ENCODE measurements at places on chromosomes 1 and 21.

- no peak for DNase-seq
Measured at GRCh38 chr1:54267815-54268761, 68.1 kb downstream of the MRPL37 start.

- no peak for DNase-seq
Measured at GRCh38 chr21:44062380-44062779, 44.8 kb upstream of the PWP2 start.

- no peak for DNase-seq
Measured at GRCh38 chr1:17527036-17527914, 12.2 kb upstream of the ARHGEF10L start.

DNA sequence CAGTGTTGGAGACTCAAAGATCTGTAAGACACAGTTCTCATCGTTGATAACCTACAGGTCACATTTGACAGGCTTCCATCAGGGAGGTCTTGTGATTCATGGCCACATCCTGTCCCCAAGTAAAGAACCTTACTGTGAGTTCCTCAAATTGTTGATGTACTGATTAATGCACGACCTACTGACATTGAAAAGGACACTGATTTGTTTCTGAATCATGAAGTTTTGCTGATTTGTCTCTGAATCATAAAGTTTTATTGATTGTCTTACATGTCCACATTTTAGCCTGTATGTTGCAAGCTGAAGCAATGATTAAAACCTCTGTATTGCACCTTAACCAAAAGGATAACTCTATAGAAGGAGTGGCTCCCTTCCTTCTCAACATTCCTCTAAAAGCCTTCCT is 476.3 kb upstream of the RUNX1 start:
- peak; percentile 79 for DNase-seq

DNA sequence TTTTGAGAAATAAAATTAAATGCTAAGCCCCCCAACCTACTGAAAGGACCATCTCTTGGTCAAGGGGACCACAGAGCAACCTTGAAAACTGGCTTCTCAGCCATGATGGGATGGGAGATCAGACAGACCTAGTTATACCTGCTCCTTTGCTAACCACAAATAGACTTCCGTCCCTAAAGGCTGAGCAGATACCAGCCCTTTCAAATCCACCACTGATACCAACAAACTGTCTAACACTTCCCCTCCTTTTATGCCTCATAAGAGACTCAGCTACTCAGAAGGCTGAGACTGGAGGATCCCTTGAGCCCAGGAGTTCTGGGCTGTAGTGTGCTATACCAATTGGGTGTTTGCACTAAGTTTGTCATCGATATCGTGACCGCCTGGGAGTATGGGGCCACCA is 407.3 kb downstream of the SIPA1L2 start:
- DNase-seq, result no peak

DNA sequence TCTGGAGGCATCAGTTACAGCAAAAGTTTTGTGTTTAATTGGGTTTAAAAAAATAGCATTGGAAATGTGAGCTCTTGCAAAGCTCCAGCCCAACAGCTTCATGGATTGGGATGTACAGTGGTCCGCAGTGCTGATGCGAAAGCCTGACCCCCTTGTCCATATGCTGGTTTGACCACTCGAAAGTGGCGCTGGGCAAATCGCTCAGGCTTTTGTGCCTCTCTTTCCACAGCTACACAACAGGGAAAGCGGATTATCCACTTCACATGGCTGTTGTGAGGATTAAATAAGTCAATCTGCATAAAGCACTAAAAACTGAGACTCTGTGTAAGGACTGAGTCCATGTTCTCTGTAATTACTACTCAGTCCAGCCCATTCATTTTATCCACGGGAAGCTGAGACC is 57.2 kb downstream of the HUNK start:
- DNase-seq, result no peak

GRCh38 chr1:184637664-184638240 is 116.9 kb downstream of the EDEM3 start:
- no peak for DNase-seq

- no peak for DNase-seq
Measured at GRCh38 chr1:241308471-241308870, 48.5 kb downstream of the RGS7 start.

DNA sequence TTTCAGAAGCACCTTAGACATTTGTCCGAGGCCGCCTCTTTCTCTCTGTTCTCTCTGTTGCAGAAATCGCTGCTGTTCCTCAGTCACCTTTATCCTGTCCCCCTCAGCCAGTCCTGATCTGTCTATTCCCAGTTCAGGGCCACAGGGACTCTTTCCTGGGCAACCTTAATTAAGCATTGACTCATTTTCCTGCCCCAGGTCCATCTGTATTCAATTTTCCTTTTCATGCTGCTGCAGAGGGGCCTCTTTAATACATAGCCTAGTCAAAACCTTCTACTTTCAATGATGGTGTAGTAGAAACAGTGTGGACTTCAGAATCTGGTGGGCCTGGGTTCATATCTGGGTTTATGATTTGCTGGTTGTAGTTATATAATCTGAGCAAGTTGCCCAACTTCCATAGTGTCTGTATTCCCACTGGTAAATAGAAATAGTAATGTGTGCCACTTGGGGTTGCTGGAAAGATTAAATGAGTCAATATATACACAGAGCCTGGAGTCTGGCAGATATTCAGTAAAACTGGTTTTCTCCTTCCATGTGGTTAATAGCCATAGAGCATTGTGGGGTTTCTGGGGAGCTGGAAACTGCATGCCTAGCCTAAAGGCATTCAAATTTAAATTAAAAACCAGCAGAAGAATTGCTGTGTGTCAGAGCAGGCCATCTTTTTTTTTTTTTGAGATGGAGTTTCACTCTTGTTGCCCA is 4.5 kb downstream of the TRAF5 start:
- peak; percentile 17 for DNase-seq

GRCh38 chr1:32761253-32761877 is 55.8 kb downstream of the YARS1 start:
- DNase-seq, result peak; percentile 53

- DNase-seq, result no peak
Measured at GRCh38 chr1:58931756-58932155, 147.9 kb upstream of the JUN start.

GRCh38 chr1:227312361-227313025 is 5.8 kb downstream of the CDC42BPA start:
- DNase-seq, result peak; percentile 15

DNA sequence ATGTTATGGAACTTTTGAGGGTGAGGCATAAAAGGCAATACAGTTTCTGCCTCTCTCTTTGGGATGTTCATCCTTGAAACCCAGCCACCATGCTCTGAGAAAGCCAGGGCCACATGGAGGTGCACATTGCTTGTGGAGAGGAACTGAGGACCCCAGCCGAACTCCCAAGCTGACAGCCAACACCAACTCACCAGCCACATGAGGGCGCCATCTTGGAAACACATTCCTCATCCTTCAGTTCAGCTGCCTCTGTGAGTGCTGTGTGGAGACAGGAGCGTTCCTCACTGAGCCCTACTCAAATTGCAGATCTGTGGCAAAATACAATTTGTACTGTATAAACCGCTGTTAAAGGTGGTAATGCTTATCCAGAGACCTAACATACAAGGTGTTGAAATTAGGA is 137.5 kb downstream of the GABPA start:
- DNase-seq, result no peak

GRCh38 chr1:98164509-98164908 is 243.7 kb upstream of the DPYD start:
- no peak for DNase-seq

GRCh38 chr1:196887515-196888239 is at the start of gene CFHR4:
CFHR4 (plus strand) TSS chr1:196888052; CDS start chr1:196888151, 99 bp downstream.
- no peak for DNase-seq

- no peak for DNase-seq
Measured at GRCh38 chr1:66296370-66296769, 237.6 kb upstream of the SGIP1 start.

GRCh38 chr1:39653546-39654031 is 14.1 kb upstream of the HEYL start:
- peak; percentile 60 for DNase-seq

DNA sequence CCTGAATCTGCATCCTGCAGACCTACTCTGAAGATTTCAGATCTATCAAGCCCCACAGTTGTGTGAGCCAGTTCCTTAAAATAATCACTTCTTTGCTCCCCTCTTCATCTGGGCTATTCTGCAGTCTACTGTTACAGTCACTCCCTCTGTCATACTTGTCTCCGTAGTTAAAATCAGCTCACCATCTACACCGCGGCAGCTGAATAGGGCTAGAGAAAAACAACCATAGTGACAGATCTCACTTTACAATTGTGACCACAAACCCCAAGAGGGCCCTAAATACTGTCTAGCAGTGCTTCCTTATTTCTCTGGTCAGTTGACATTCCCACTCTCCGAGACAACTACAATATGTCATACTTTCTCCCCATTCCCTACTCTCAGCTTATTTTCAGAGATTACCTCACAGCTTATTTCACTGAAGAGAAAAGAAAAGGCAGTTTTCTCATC is 12.9 kb downstream of the DESI2 start:
- no peak for DNase-seq

DNA sequence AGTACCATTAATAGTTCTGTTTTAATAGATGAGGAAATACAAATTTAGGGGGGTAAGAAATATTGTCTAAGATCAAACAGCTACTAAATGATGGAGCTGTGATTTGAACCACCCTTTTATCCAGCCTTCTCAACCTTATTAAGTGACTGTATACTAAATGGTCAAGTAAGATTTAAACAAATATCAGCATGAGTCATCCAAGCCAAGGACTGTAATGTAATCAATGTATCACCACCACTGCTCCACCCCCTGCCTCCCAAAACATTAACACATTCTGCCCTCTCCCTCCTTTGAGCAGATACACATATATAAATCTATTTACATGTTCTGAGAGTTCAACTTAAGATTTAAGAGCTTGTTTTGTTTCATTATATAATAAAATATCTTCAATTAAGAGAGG is 58.9 kb downstream of the LRRC40 start:
- peak; percentile 77 for DNase-seq
